ENCODE measurements at places on chromosomes 7 and 10.

DNA sequence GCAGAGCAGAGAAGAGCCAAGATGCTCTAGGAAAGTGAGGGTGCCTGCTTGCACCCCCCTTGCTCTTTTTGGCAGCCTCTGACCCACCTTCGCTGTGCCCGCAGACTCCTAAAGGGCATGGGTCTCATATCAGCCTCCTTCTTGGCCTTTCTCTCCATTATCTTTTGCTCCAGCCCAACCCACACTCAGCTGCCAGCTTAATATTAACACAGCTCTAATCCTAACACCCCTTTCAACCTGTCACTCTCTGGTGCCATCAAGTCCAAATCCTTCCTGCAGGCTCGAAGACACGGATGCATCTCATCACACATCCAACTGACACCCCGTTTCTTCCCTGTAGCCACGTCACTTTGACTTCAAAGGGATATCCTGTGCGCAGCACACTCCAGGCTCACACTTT, 171.6 kb upstream of the AUTS2 start:
- no peak for DNase-seq

DNA sequence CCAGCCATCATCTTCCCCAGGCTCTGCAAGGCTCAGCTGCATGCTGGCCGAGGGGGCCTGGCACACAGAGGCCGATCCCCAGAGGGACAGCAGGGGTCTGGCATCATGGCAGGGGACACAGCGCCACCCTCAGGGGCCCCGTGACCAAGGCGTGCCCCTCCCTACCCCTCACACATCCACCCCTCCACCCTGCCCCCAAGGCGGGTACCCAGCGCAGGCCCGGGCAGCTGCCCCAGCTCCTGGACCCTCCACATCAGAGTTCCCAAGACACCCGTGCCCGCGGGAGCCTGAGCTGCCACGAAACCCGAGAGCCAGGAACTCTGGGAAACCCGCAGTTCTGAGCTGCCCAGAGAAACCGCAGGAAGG, 46.5 kb upstream of the TNRC18 start:
- no peak for DNase-seq

DNA sequence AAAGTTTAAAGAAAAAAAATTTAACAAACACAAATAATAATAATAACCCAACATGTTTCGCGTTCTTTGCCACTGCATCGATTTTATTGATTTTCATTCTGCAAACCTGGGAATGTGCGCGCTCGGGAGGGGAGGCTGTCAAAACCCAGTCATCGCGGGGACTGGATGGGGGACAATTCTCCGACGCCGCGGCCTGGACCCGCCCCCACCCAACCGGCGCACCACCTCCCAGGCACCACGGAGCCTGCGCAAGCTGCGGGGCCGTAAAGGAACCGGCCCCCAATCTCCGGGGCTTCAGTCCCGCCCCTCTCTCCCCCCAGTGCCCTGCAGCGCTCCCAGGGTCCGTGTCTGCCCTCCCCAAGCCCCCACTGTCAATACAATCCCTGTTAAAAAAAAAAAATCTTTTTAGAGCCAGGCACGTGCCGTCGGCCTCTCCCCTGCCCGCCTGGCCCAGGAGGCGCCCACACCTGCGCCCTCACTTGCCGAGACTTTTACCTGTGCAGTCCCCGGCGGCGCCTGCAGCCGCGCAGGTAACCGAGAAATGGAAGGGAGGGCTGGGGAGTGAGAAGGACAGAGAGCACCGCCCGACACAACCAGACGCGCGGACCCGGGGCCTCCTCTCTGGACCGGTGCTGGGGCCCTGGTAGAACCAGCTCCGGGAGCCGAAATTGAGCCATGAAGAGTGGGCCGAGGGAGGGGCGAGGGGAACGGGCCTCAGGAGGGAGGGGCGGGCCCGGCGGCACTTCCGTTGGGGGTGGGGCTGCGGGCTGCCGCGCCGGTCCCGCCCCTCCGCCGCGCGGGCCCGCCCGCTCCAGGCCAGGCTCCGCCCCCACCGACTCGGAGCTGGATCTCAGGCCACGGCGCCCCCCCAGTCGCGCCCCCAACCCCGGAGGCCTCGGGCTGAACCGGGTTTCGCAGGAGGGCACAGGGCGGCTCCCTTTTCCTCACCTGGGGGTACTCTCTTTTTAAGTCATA, 7.6 kb upstream of the ZNF503 start:
- DNase-seq, result no peak

- no peak for DNase-seq
Measured at GRCh38 chr7:101934618-101935017, 117.2 kb downstream of the CUX1 start.

DNA sequence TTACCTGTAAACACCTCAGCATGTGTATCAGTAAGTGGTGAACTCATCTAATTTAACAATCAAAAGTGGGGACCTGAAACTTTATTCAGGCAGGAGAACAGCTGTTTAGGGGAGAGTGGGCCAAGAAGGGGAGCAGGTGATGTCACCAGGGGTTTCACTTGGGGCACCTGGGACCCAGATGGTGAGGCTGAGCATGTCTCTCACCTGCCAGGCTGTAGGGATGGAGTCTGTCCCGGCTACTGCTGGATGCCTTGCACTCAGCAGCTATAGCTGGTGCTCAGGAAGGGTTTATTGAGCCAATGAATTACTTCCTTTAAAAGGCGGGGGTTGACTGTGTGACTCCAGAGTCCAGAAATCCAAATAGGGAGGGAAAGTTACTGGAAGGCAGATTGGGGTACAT, 23.0 kb downstream of the CDH23 start:
- no peak for DNase-seq
